ENCODE measurements at places on chromosomes 2 and 18.

DNA sequence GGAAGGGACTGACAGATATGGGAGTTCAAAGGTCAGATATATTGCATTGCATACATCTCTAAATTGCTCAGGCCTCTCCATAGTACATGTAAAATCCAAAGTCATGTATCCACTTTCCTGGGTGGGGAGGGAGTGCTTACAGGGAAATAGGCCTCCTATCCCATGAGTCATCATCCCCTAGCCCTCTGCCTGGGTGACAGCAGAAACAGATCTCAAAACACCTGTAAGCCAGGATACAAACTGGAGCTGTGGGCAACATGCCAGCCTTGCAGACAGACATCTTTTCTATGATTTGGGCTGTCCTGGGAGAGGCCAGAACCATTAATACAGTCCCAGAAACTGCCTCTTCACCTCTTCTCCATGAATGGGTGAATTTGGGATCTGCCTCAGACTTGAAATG lies 4.8 kb downstream of the ALK start:
- no peak for DNase-seq

DNA sequence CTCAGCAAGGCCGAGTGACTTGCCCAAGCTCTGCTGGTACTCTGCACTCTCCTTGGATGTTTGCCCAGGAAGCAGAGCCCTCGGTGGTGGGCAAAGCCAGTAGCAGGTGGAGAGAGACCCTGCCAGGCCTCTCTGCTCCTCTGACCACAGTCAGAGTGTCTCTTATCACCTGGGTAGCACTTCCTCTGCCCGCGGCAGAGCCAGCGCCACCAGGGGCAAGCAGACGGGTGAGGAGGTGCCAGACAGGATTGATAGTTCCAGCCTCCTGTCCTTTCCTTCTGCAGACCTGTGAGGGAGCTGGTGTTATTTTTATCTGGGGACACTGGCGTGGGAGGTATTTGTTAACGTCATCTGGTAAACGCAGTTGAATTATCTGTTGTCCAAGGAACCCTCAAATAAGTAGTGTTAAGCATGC lies 152.9 kb downstream of the SMAD7 start:
- peak; percentile 29 for DNase-seq

- DNase-seq, result no peak
These were observed 52.6 kb downstream of the ACKR3 start for GRCh38 chr2:236622201-236622600.

- DNase-seq, result no peak
These were observed 48.7 kb downstream of the C1QL2 start for GRCh38 chr2:119109866-119110265.

DNA sequence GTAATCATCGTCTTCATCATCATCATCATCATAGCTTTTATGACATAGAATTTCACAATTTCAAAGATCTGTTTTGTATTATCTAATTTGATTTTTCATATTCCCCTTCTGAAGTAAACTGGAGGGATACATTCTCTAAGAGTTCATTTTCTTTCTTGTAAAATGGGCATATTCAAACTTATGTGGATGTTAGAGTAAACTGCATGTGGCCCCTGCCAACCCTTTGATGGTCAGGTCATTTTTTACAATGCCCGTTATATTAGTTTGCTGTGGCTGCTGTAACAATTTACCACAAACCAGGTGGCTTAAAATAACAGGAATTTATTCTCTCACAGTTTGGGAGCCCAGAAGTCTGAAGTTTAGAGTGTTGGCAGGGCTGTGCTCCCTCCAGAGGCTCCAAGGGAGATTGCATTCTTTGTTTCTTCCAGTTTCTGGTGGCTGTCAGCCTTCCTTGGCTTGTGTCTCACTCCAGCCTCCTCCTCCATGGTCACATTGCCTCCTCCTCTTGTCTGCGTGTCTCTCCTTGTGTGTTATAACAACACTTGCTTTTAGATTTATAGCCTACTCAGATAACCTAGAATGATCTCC lies 127.5 kb upstream of the MMADHC start:
- peak; percentile 37 for DNase-seq

GRCh38 chr2:221153226-221153625 lies 418.9 kb downstream of the EPHA4 start:
- no peak for DNase-seq

- no peak for DNase-seq
These were observed 39.2 kb downstream of the GNAL start for GRCh38 chr18:11728249-11728648.

DNA sequence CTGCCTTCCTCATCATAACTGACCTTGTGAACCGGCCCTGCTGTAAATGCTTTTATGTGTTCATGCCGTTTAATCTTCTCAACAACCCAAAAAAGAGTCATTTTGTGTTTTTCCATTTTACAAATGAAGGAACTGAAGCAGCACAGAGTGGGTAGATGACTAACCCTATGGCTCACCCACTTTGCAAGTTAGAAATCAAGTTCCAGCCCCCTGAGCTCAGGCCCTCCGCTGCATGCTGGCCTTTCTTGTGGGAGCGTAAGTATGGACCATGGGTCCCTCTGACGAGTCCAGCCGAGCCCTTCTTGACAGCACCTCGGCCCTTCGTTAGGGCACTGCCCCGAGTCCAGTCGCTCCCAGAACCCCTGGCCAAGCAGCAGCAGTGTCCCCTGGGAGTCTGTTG lies 194.6 kb downstream of the GLI2 start:
- DNase-seq, result no peak

DNA sequence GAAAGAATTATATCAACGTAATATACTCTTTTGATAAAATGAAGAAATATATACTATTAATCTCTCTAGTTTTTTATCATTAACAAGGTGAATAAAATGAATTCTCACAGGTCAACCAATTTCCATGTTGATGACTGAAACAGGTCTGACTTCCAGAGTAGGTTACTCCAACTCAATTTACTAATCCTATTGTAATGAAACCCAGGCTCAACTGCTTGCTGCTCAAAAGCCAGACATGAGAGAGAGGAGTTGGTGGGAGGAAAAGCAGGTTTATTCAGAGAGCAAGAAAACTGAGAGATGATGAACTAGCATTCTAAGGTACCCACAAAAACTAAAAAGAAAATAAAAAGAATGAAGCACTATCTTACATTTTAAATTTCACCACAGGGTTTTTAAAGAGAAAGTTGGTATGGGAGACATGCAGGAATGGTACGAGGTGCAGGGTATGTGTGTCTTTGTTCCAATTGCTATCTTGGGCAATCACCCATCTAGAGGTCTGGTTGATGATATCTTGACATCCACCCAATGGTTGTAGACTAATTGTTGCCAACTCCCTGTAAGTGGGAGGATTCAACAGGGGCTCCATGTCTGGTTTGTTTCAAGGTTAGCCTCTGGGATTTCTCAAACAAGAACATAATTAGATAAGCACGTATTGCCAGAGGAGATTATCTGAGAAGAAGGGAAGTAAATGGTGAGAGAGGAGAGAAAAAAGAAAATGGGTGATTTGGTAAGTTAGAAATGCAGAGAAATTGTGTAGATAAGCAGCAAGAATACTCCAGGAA lies 471.4 kb upstream of the REG3G start:
- no peak for DNase-seq

DNA sequence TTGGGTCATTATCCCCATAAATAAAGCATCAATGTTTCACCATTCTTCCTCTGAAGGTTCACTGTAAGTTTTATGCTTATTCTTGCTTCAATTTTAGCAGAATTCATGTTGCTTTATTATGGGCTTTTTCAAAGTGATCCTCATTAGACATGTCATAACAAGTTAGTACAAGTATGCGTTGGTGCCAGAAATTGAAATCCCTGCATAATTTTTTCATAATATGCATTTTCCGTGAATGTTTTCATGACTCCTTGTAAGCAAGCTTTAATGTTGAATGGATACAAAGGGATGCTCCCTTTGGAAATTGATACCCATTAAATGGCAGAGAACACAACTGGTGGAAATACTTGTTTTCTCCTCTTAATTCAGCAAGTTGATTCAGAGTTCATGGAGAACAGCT lies 179.7 kb downstream of the ST6GAL2 start:
- DNase-seq, result no peak

DNA sequence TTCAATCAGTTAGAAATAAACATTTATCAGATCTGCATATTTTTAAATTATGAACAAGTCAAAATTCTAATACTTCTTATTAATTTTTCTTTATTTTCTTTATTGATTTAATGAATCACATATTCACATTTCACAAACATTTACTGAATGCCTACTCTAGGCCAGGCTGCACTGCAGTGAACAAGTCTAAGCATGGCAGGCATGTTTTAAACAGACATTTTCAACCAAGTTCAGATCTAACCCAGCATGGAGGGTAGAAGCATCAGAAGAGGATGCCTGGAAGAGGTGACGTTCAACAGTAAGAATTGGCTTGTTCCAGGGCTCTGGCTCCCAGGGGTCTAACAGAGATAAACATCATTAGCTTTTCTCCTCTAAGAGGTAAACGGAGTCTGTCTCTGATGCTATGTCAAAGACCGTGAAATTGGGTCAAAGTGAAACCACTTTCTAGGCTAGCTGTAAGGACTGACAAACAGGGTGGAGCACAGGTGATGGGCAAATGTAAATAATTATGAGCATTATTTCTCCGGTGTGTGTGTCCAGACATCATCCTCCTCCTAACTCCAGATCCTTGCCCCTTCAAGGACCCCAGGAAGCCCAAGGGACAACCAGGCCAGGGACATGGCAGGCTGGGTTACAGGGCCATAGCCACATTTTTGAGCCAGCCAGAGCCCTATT lies 50.6 kb downstream of the UNC50 start:
- no peak for DNase-seq

- no peak for DNase-seq
These were observed 300.5 kb downstream of the SUCLG1 start for GRCh38 chr2:84158605-84159004.

GRCh38 chr2:109185338-109185737 lies 56.3 kb downstream of the SH3RF3 start:
- peak; percentile 38 for DNase-seq

- DNase-seq, result no peak
These were observed 365.3 kb upstream of the TCF4 start for GRCh38 chr18:55953326-55953725.

DNA sequence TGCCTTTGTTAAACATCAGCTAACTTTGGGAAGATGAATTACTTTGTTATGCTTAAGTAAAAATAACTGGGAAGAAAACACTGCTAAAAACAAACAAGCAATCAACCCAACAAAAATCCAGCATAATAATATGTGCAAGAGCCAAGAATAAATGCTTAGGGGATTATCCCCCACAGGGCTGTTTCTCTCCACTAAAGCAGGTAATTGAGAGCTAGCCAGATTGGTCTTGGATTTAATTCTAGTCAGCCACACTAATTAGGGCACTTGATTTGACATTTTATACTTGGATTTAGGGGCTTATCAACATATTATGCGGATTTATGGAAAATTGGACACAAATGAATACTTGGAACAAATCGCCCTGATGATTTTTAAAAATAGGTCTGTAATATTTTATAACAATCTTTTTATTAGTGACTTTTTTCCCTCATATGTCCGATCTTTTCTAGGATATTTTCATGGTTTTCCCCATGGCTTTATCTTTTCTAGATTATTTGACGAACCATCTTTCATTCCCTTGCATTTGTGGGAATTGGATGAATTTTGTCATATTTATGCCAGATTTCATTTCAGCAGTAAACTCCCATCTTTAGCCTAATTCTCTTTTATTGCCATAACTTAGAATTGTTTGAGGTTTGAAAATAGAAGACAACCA lies 199.1 kb upstream of the NXPH2 start:
- no peak for DNase-seq

DNA sequence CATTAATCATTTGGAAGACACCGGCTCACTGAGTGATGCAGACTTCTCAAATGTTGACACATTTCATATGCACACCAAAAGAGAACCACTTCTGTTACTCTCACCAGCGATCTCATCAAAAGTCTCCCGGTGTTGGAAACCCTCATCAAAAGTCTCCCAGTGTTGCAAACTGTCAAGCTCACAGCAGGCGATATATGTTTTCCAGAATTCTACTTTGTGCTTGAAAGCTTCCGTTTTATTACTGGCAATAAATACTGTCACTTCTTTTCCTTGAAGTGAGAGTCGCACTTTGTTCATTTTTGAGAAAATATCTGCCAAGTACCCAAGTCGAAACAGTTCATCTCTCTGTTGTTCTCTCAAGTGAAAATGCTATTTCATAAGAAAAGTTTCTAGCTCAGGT lies 20.5 kb downstream of the MLPH start:
- DNase-seq, result no peak

DNA sequence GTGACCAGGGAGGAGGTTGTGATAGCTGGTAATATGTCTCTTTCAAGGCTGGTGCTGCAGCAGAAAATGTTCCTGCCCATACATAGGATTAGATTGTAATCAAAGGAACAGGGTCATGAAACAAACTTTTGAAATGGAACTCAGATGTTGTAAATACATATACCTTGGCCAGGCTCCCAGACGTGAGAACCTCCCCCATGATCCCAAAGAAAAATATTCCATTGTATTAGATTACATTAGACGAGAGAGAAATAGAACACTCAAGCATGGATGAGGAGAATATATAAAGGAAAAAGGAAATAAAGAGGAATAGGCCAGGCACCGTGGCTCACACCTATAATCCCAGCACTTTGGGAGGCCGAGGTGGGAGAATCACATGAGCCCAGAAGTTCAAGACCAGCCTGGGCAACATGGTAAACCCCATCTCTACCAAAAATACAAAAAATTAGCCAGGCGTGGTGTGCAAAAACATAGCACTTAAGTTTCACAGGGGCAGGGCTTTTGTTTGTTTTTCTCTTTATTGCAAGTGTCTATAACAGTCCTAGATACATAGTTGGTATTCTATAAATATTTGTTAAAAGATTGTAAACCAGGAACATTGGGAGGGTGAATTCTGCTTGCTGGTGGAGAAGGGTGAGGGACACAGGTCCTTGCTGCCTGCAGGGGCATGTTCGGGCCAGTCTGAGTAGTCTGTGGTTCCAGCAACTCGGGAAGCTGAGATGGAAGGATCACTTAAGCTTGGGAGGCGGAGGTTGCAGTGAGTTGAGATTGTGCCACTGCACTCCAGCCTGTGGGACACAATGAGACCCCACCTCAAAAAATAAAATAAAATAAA lies 52.8 kb downstream of the RPL37A start:
- no peak for DNase-seq

GRCh38 chr2:200314976-200315567 lies 8.6 kb downstream of the SPATS2L start:
- no peak for DNase-seq

- DNase-seq, result no peak
These were observed 17.7 kb upstream of the CCDC93 start for GRCh38 chr2:118031566-118031965.

DNA sequence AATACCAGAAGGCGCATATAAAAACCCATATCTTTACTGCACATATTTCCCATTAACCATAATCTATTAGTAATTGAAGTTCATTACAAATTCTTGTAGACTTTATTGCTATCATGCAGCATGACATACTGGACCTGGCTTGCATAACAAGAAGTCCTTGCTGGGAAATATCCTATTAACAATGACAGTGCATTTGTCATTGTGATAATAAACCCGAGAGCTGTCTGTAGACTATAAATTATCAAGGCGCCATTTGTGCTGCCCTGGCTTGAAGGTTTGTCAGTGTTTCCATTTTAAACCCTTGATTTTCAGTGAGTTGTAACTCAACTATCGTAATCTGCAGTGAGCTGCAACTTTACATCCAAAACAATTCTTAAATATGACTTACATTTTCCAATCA lies 59.0 kb downstream of the HNMT start:
- no peak for DNase-seq

All from SJSA1 (cell line).